ENCODE measurements at places on chromosomes 2 and 18.
A peak's percentile ranks its signal among the peaks of the same experiment; 100 is the strongest.

- DNase-seq, result no peak
Observed at GRCh38 chr2:16165518-16166326, 225.4 kb downstream of the MYCN start.

DNA sequence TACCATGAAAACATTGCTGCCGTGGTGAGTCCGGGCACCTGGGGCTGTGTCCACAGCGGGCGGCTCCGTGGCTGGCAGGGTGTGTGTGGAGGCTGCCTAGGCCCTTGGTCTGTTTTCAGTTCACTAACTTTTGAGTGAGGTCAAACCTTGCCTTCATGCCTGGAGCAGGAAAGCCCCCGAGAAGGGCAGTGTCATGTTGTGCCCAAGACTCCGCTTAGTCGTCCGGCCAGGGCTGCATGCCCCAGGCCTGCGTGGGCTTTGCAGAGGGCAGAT, 24.1 kb downstream of the MAL start:
- no peak for DNase-seq

DNA sequence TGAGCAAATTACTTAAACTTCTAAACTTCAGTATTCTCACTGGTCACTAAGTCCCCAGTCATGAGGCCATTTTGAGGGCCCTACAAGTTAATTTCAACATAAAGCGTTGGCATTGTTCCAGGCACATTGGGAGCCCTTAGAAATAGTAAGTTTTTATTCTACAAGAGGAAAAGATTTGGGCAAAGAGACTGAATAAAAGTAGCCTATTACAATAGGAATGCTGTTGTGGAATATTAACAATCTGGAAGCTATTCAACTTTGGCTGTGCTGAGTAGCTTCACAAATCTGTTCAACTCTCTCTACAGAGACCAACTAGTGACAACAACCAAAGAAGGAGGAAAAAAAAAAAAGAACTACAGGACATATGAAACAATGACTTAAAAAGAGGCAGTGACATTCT, 1287.5 kb upstream of the NXPH2 start:
- no peak for DNase-seq

DNA sequence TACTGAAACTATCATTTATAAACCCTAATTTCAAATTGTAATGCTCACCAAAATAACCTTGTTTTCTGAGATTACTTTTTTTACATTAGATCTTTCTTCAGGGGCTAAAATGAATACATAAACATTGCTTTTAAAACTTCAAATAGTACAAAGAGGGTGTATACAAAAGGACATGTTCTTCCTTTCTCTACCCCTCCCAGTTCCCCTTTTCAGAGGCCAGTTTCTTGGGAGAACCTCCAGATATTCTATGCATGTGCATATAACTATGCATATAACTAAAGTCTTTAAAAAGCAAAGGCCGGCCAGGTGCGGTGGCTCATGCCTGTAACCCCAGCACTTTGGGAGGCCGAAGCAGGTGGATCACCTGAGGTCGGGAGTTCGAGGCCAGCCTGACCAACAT, 10.6 kb upstream of the FAM117B start:
- no peak for DNase-seq

GRCh38 chr18:24491927-24492834, 31.7 kb downstream of the HRH4 start:
- no peak for DNase-seq

DNA sequence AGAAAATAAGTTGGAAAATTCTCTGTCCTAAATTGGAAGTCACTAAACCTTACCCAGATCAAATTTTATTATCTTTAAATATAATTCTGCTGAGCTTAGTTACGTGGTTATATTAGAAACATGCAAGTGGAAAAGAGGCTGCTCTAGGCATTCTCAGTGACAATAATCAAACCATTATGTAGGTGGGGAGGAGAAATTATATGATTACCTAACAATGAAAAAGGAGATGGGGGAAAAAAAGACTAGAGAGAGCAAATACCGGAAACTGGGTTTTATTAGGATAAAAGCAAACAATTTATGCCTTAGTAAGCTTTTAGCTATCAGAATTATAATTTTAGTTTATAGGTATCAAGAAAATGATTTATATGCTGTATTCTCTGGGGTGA, 53.2 kb downstream of the PHLPP1 start:
- no peak for DNase-seq

DNA sequence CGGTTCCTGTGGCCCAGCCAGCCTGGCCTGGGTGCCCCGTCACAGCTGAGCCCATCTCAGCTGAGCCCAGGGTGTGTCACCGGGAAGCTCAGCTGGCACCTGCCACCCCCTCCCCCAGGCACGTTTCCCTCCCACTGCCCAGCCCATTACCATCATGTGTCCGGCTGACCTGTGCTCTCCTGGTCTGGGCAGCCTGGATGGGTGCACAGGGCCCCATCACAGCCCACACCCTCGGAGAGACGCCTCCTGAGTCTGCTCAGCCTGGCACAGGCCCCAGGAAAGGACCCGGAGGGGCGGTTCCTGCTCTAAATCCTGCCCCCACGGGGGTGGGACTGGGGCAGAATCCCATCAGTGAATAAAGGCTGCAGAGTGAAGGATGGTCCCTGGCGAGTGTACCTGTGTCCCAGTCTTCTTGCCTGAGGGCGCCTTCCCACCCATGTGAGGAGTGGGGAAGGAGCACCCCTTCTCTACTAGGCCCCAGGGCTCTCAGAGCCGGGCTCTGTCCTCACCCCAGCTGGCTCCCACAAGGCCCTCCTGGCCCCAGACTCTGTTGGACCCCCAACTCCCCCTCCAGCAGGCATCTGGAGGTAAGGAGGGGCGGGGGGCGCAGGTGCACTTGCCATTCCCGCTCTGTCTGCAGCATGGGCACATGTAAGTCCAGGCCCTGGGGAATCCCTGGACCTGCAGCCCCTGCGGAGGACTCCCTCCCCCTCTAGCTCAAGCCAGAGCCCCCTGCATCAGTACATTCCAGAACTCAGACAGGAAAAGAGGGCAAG, 21.2 kb downstream of the GPC1 start:
- no peak for DNase-seq

- no peak for DNase-seq
Observed at GRCh38 chr2:54588244-54588899, 132.2 kb downstream of the SPTBN1 start.

GRCh38 chr2:30261695-30262211, 30.4 kb downstream of the LBH start:
- no peak for DNase-seq

DNA sequence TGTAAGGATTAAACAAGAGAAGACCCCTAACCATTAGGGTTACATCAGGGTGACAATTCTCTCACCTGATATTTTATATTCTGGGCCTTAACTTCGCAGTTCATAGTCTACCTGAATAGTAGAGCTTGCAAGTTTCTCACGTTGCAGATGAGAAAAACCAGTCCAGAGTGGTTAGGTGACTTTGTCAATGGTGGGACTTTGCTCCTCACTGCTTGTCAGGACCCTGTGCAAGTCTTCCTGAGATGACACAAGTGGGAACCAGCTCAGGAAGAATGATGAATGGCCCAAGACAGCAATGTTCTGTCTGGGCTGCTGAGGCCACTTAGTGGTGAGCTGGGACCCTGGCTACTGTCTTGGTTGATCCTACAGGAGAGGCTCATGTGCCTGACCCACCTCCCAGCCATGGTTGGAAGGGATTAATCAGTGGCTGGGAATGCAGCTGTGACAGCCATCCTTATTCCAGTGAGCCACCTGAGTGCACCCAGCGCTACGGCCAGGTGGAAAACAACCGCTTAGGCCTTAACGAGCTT, 16.9 kb downstream of the LGALSL start:
- DNase-seq, result no peak

- DNase-seq, result peak; percentile 51
Observed at GRCh38 chr2:158810731-158811460, 15.8 kb downstream of the DAPL1 start.

DNA sequence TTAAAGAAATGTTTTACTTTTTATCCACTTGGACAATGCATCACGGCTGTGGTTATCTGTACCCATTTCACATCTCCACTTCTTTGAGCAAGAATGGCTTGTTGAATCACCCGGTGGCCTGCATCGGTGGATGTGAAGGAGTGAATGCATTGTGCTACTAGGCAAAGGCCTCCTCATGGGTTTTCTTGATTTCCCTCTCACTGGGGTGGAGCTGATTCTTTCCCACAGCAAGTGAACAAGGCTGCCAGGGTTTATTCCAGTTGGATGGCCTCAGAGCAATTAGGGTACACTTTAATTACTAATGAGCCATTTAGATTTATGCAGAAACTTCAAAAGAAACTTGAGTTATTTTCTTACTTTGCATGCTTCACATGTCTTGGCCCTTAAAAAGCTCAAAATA, 387.1 kb downstream of the RND3 start:
- DNase-seq, result no peak

GRCh38 chr18:70387027-70387426, 98.2 kb downstream of the SOCS6 start:
- DNase-seq, result no peak

DNA sequence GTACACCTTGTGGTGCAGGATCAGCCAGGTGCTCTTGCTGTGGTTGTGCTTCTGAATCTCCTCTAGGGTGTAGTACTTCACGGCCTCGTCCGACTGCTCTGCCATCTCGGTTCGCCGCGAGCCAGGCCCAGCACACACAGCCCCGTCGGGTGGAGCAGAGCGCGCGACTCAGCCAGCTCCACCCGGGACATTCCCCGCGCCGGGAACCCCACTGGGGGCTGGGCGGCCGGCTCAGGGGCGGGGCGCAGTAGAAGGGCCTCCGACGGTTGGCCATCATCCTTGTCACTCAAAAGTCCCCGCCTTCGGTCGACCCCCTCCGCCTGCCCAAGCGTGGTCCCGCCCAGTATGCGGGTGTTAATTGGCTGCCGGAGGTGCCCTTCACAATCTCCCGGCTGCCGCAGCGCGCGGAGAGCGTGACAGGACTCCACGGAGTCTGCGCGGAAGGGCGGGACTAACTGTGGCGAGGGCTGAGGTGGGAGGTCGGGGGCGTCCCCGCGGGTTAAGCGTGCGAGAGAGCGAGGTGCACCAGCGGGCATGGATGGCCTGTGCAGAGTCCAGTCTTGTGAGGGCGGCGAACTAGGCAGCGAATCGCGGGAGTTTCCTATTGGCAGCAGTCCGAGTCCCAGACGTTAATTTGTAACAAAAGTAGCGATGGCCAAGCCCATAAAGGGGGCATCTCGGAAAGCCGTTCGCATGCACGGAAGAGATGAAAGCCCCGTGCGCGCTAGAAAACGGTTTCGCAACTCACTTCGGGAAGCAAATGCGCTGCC, at the start of gene CYB5A:
CYB5A (minus strand) TSS at position 193 of the 770 bp plus-strand sequence; CDS start at position 105, 88 bp downstream.
- peak; percentile 100 for DNase-seq

GRCh38 chr2:1739322-1739957, 4.9 kb downstream of the PXDN start:
- no peak for DNase-seq

GRCh38 chr2:239839306-239839705, 185.8 kb downstream of the NDUFA10 start:
- no peak for DNase-seq

GRCh38 chr2:29920631-29921559, 491 bp downstream of the ALK start:
- DNase-seq, result no peak

GRCh38 chr18:59877361-59877760, 22.4 kb upstream of the PMAIP1 start:
- no peak for DNase-seq

DNA sequence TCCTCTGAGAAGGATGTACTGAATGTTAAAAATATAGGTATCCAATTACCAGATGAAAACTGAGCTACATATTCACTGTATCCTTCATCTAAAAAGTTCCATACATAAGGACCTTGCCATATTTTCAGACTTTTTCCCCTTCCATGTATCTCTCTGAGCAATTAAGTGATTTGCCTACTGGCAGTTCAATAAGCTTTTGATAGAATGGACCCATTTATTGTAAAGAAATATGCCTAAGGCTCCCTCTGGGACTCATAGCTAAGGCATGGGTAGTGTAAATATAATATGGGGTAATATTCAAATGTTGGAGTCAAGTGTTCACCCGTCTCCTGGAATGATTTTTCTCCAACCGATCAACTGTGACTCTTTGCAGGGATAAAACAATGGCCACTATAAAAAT, 135.4 kb upstream of the FSHR start:
- no peak for DNase-seq

GRCh38 chr18:59834267-59834666, 65.5 kb upstream of the PMAIP1 start:
- no peak for DNase-seq

GRCh38 chr2:117858892-117859531, 44.5 kb downstream of the DDX18 start:
- no peak for DNase-seq

- no peak for DNase-seq
Observed at GRCh38 chr2:148110184-148110583, 89.3 kb downstream of the MBD5 start.

DNA sequence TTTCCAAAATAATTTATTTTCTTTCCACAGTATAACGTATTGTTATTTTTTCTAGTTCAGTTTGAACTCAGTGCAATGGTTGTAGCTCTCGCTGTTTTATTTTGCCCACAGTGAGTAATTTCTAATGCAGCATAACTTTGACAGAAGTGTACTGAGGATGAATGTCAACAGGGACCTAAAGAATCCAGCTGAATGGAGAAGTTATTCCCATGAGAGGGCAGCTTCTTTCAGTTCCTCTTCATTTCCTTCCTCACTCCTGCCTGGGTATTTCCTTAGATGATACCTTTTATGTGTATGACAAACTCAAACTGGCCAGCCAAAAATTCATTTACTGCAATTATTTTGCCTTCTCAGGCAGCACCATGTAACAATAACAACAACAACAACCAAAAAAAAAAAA, 1223.1 kb upstream of the ZEB2 start:
- no peak for DNase-seq

- no peak for DNase-seq
Observed at GRCh38 chr2:209640358-209640757, 131.3 kb upstream of the UNC80 start.

- peak; percentile 22 for DNase-seq
Observed at GRCh38 chr2:239240414-239240881, 160.4 kb downstream of the HDAC4 start.

GRCh38 chr2:23601301-23601965, 216.5 kb downstream of the KLHL29 start:
- DNase-seq, result no peak

DNA sequence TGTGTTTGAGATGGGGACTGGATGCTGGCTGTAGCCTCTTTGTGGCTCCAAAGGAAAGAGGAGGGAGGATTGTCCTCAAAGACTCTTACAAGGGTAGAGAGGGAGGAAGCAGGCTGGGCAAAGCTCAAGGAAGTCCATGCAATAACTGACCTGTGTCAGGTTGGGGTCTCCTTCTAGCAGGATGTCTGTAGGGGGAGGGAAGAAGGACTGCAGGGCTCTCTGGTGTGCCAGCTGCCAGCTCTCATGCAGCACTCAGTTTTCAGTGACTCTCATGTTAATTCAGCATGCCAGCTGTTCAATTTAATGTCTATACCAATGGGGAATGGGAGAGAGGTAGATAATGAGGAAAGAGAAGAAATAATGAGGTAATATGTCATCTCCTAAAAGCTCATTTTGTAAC, 85.3 kb upstream of the RANBP2 start:
- no peak for DNase-seq

- no peak for DNase-seq
Observed at GRCh38 chr2:61906186-61906470, 654 bp downstream of the COMMD1 start.

GRCh38 chr2:241227594-241227993, 39.1 kb downstream of the ANO7 start:
- DNase-seq, result no peak

GRCh38 chr2:24304631-24305030, 55.7 kb downstream of the ITSN2 start:
- no peak for DNase-seq

Data from uterus (tissue), 4 donors.